ENCODE measurements at places on chromosomes 5 and 9. TPM values are rescaled to one million over a fixed set of nuclear protein-coding genes. Genes with fewer than 3 reads are reported as not detected.

DNA sequence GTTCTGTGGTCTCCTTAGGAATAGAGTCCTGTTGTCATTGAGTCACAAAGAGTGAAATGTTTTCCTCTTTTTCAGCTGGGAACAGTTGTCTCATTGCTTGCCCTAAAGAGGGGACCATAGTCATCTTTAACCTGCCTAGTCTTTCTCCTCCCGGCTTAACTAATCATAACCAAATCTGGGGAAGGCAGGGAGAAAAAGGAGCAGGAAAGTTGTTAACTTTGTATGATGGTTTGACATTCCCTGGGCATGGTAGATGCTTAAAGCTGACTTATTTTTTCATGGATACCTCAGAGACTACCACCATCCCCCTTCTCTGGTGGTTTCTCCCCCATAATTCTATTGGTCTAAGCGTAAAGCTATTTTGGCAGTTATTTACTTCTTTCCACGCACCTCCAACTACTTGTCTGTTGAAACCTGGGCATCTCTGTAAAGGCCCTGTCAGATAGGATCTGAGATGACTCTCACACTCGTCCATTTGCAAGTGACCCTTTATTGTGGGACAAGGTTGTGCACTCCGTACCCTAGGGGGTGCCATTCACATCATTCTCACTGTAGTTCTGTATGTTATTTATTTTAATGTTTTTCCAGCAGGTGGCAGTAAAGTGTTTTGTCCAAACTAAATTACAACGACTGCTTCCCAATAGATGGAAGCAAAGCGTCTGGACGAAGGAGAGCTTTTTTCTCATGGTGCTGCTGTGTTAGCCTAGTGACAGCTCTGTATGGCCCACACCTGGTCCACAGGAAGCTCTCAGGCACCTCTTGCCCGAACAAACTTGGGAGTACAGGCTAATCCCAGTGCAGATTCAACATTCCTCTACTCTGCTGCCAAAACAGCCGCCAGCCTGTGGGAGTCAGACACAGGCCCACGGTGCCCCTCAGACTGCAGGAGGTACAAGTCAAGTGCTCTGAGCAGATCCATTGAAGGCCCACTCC is 3.0 kb upstream of the FAM13B start:
- DNase-seq = no peak

DNA sequence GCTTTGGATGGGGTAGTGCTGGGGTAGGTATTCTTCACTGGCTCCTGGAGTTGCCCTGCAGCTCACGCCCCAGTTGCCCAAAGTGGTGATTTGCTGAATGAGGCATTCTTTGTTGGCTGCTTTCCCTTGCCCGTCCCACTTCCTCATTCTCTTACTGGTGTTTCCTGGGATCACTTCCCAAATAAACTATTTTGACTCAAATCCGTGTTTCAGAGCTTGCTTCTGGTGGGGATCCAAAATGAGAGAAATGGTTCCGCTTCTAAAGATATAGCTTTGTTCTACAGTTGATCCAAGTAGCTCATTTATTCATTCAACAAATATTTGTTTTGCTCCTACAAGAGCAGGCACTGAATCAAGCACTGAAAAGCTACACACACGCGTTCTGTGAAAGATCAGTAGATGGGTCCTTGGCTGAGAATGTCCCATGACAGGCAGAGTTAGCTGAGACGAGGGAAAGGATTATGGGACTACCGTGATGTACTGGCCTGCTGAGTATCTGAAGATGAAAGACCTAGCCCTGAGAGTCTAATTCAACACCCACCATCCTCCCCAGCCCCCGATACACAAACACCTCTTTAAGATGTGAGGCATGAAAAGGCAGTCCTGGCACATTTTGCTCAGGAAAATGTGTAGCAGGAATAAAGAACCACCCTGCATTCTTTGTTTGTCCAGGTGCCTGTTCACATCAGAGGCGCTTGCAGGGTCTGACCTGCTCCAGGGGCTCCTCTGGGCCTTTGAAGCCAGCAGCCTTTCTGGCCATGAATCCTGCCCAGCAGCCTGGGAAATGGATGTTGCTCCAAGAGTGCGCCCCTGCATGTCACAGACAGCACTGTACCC is 143.1 kb upstream of the RANBP3L start:
- DNase-seq = no peak

- no peak for DNase-seq
Measured at GRCh38 chr5:141948812-141949211, 9.2 kb downstream of the PCDH12 start.

- DNase-seq = no peak
Measured at GRCh38 chr5:131224387-131225201, 39.3 kb upstream of the CDC42SE2 start.

DNA sequence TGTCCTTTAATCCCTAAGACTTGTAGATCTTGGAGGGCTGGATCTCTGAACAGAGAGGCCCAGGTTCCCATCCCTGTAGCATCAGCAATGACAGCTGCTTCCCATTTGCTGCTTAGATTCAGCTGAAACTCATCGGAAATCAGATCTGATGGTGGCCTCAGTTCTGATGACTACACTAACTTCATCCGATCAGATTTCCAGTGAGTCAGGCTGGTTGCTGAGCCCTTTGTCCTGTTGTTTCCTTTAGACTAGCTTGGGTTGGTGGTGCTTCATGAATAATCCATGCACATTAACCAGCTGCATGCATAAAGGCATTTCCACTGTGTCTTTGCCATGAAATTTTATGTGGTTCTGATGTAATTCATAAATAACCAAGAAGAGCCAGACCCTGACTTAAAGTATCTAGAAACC is 195.2 kb upstream of the TUT7 start:
- DNase-seq = no peak

DNA sequence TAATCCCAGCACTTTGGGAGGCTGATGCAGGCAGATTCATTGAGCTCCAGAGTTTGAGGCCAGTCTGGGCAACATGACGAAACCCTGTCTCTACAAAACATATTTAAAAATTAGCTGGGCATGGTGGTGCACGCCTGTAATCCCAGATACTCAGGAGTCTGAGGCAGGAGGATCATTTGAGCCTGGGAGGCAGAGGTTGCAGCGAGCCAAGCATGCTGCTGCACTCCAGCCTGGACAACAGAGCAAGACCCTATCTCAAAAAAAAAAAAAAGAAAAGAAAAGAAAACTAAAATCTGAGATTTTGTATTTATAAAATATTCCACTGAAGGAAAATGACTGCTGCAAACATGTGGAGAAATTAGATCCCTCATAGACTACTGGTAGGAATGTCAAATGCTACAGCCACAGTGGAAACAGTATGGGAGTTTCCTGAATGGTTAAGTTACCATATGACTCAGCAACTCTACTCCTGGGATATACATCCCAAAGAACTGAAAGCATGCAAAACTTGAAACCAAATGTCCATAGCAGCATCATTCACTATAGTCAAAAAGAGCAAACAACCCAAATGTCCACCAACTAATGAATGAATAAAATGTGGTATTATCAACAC is 106.1 kb downstream of the UBAP2 start:
- no peak for DNase-seq

DNA sequence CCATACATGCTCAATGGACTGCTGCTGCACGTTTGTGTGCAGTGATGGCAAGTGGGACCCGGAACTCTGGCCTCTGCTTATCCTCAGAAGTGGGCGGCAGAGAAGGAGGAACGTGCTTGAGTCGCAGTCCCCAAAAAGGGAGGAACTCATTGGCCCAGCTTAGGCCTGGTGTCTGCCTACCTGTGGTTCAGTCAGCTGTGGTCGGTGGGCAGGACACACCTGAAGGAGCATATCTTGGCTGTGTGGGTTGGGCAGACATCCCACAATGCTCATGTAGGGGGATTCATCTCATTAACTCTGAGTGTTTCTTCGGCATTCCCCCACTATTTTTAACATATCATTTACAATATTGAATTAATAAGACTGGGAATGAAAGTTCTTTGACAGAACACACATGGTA is 122.9 kb upstream of the IL12B start:
- no peak for DNase-seq

DNA sequence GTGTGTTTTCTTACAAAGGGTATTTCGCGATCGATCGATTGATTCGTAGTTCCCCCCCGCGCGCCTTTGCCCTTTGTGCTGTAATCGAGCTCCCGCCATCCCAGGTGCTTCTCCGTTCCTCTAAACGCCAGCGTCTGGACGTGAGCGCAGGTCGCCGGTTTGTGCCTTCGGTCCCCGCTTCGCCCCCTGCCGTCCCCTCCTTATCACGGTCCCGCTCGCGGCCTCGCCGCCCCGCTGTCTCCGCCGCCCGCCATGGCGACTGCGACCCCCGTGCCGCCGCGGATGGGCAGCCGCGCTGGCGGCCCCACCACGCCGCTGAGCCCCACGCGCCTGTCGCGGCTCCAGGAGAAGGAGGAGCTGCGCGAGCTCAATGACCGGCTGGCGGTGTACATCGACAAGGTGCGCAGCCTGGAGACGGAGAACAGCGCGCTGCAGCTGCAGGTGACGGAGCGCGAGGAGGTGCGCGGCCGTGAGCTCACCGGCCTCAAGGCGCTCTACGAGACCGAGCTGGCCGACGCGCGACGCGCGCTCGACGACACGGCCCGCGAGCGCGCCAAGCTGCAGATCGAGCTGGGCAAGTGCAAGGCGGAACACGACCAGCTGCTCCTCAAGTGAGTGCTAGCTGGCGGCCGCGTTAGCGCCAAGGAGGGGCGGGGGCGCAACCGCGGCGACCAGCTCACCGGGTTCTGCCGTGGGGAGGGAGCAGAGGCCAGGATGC is 480 bp downstream of the LMNB1 start:
- no peak for DNase-seq

DNA sequence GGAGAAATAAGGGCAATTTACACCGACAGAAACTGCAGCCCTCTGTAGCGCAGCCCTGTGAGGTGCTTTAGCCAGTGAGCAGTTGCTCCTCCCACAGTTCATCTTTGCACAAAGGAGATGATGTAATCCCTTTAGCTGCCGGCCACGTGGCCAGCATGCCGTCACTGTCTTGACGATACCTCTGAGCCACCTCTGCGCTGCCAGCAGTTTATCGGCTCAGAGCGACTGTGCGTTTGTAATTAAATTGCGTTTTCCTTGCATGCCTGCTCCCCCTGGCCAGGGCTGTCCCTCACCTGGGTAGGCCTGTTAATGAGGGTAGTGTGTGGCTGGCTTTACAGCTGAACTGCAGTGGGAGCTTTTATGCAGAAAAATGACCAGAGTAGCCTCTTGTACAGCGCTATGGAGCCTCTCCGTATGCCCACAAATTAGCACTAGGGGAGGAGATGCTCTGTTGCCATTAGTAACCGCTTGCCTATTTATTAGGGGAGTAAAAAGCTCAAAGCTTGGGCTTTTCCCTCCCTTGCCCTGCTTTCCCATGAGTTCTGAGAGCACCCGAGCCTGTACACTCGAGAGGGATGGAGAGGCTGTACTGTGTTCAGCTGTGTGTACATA is 107.0 kb downstream of the TRIO start:
- no peak for DNase-seq

DNA sequence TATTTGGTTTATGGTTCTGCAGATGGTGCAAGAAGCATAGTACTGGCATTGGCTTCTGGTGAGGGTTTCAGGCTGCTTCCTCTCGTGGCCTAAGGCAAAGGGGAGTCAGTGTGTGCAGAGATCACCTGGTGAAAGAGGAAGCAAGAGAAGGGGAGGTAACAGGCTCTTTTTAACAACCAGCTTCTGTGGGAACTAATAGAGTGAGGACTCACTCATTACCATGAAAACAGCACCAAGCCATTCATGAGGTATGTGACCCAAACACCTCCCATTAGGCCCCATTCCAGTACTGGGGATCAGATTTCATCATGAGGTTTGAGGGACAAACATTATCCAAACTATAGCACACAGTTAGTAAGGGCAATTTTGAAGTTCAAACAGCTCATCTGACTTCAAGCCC is 263.5 kb downstream of the TMEM38B start:
- DNase-seq = no peak

GRCh38 chr9:130116346-130116745 is 55.9 kb upstream of the NCS1 start:
- DNase-seq = no peak

DNA sequence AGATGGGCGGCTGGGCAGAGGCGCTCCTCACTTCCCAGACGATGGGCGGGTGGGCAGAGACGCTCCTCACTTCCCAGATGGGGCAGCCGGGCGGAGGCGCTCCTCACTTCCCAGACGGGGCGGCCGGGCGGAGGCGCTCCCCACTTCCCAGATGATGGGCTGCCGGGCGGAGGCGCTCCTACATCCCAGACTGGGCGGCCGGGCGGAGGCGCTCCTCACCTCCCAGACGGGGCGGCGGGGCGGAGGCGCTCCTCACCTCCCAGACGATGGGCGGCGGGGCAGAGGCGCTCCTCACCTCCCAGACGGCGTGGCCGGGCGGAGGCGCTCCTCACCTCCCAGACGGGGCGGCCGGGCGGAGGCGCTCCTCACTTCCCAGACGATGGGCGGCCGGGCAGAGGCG is 140.2 kb downstream of the WDR70 start:
- no peak for DNase-seq

DNA sequence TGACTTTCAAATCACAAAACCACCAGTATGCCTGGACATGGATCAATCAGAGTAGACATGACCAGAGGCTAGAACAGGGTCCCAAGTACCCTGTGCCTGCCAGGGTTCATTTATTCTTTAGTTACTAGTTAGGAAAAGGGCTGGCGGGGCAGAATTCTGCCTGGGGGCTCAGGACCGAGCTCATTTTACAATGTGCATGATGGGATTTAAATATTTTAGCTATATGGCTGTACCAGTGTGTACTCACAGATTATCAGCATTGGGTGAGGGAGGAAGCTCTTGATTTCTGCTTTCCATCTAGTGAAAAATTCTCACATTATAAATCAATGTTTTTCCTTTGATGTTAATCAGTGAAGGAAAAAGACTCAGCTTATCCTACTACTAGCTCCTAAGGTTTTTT is 1511.1 kb downstream of the EFNA5 start:
- no peak for DNase-seq

GRCh38 chr5:153641183-153641688 is 150.8 kb downstream of the GRIA1 start:
- DNase-seq = no peak

- DNase-seq = no peak
Measured at GRCh38 chr5:173035904-173036707, 20.0 kb upstream of the CREBRF start.

The MSMP gene
- total RNA-seq = not detected

The EMB gene
- 11.5 TPM for total RNA-seq

The HAND1 gene
- not detected for total RNA-seq

The IL3 gene
- total RNA-seq = not detected

The OGN gene
- total RNA-seq = 27.4 TPM

The SLC45A2 gene
- total RNA-seq = not detected

All from chondrocyte (in vitro differentiated cells).